ENCODE measurements at places on chromosomes 7 and 10.

- no peaks in the 10 kb centered on the region for H3K27me3 ChIP-seq
- H3K36me3 ChIP-seq = no peaks in the 10 kb centered on the region
- peaks cover 6% of the 10 kb centered on the region for H3K4me1 ChIP-seq
- H3K4me3 ChIP-seq = no peak overlapping the region
Observed at GRCh38 chr10:98383869-98384268, 31.1 kb downstream of the PYROXD2 start.

GRCh38 chr10:48442090-48442808 lies 135.8 kb downstream of the MAPK8 start:
- no peak overlapping the region for H3K27ac ChIP-seq
- H3K4me3 ChIP-seq = no peak overlapping the region
- H3K27me3 ChIP-seq = peaks cover 7% of the 10 kb centered on the region
- DNase-seq = no peak

DNA sequence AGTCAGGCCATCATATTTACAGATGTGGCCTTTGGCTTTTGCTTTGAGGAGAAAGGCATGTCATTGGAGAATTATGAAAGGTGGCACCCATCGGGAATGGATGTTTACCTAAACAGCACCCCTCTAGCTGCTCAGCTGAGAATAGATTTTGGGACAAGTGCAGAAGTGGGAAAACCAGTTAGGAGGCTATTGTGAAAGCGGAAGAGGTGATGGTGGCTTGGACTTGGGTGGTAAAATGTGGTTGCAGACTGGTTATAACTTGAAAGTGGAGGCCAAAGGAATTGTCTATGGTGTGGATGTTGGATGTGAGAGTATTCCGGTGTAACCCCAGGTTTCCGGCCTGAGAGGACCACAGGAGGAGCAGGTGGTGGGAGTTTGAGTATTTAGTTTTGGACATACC lies 5.2 kb upstream of the SLC12A9 start:
- no peaks in the 10 kb centered on the region for H3K27me3 ChIP-seq
- H3K4me3 ChIP-seq = no peak overlapping the region
- no peak overlapping the region for H3K27ac ChIP-seq
- peaks cover 8% of the 10 kb centered on the region for H3K4me1 ChIP-seq
- DNase-seq = no peak
- peaks cover 3% of the 10 kb centered on the region for H3K36me3 ChIP-seq

DNA sequence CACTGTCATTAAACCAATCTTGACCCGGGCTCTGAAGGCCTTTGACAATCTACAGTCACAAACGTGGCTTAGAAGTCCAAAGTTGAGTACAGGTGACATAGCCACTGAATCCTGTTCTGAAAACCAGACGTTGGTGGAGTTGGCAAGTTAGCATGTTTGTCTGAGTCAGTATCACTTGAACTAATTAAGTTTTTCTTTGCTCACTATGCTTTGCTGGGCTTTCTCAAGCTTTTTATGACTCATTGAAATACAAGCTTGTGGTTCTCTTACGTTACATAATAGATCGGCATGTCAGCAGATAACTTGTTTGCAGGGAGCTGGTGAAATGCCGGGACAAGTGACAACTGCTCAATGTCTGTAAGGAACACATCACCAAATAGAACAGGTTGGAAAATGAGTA lies 53.8 kb downstream of the ARL5B start:
- no peaks in the 10 kb centered on the region for H3K27me3 ChIP-seq
- no peak for DNase-seq
- no peak overlapping the region for H3K27ac ChIP-seq
- H3K4me3 ChIP-seq = no peak overlapping the region

GRCh38 chr7:109259151-109259550 lies 689.5 kb downstream of the DNAJB9 start:
- DNase-seq = no peak
- no peaks in the 10 kb centered on the region for H3K4me1 ChIP-seq
- H3K36me3 ChIP-seq = peaks cover 2% of the 10 kb centered on the region
- H3K27me3 ChIP-seq = no peaks in the 10 kb centered on the region

- no peaks in the 10 kb centered on the region for H3K36me3 ChIP-seq
- no peak overlapping the region for H3K4me3 ChIP-seq
- DNase-seq = no peak
- no peak overlapping the region for H3K27ac ChIP-seq
- no peaks in the 10 kb centered on the region for H3K4me1 ChIP-seq
Observed at GRCh38 chr10:11036424-11037011, 18.8 kb downstream of the CELF2 start.

DNA sequence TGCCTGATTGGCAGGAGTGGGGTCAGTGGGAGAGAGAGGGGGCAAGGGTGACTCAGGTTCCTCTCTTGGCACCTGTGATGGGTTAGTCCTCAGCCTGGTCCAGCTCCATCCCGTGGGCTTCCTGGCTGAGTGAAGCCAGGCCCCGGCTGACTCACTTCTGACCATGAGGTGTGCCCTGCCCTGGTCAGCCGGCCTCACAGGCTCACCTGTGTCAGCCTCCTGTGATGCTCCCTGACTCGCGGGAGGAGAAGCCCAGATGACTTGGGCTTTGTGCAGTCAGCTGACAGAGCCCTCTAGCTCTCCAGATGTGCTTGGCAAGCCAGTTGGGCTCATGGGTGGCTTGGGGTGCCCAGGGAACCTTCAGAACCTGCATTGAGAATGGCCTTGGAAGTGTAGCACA lies 16.0 kb upstream of the PPIF start:
- H3K36me3 ChIP-seq = peaks cover 2% of the 10 kb centered on the region
- H3K4me3 ChIP-seq = no peak overlapping the region
- H3K27me3 ChIP-seq = no peaks in the 10 kb centered on the region

DNA sequence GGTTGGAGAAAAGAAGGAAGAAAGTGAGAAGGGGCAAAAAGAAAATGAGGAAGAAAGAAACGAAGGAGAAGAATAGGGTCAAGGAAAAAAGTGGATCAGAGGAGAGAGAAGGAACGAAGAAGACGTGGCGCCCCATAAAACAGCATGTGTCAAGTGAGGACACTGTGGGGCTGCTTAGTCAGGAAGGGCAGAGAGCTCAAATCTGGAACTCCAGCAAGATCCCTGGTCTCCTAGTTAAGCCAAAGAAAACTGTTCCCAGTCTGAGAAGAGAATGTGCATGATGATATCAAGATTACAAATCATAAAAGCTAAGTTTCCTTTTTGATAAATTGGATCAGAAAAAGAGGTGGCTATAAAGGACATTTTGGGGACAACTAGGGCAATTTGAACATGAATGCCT lies 33.0 kb downstream of the CREB3L2 start:
- DNase-seq = no peak
- peaks cover 23% of the 10 kb centered on the region for H3K4me1 ChIP-seq
- H3K27me3 ChIP-seq = no peaks in the 10 kb centered on the region
- H3K4me3 ChIP-seq = no peak overlapping the region
- no peak overlapping the region for H3K27ac ChIP-seq

- H3K4me1 ChIP-seq = peaks cover 1% of the 10 kb centered on the region
- H3K27ac ChIP-seq = no peak overlapping the region
- H3K4me3 ChIP-seq = no peak overlapping the region
- H3K27me3 ChIP-seq = no peaks in the 10 kb centered on the region
- H3K36me3 ChIP-seq = peaks cover 2% of the 10 kb centered on the region
Observed at GRCh38 chr7:55081068-55081467, 62.3 kb downstream of the EGFR start.

GRCh38 chr7:66928388-66928787 lies 7.4 kb downstream of the TMEM248 start:
- peak overlapping the region; percentile 38 for H3K4me3 ChIP-seq
- no peak for DNase-seq
- peaks cover 18% of the 10 kb centered on the region for H3K36me3 ChIP-seq
- H3K27me3 ChIP-seq = no peaks in the 10 kb centered on the region
- peaks cover 58% of the 10 kb centered on the region for H3K4me1 ChIP-seq

DNA sequence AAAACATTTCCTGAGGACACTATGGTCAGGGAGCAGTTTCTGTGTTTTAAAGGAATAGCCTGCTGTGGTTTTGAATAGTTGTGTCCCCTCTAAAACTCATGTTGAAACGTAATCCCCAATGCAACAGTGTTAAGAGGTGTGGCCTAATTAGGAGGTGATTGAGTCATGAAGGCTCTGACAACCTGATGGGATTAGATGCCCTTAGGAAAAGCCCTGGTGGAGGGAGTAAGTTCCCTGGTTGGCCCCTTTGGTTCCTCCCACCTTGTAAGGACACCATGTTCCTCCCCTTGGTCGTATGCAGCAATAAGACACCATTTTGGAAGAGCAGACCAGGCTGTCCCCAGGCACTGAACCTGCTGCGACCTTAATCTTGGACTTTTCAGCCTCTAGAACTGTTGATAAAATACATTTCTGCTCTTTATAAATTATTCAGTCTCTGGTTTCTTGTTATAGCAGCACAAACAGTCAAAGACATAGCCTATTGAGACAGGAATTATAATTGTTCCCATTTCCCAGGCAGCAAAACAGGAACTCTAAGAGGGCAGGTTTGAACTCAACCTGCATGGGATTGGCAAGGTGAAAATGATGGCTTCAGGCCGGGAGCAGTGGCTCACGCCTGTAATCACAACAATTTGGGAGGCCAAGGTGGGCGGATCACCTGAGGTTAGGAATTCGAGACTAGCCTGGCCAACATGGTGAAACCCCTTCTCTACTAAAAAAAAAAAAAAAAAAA lies 20.5 kb upstream of the TNS3 start:
- no peak for DNase-seq
- H3K4me1 ChIP-seq = no peaks in the 10 kb centered on the region
- no peaks in the 10 kb centered on the region for H3K36me3 ChIP-seq
- no peak overlapping the region for H3K27ac ChIP-seq
- H3K27me3 ChIP-seq = peaks cover 6% of the 10 kb centered on the region
- no peak overlapping the region for H3K4me3 ChIP-seq

GRCh38 chr7:106316947-106317346 lies 32.2 kb upstream of the NAMPT start:
- no peaks in the 10 kb centered on the region for H3K4me1 ChIP-seq
- H3K27ac ChIP-seq = no peak overlapping the region
- peaks cover 75% of the 10 kb centered on the region for H3K27me3 ChIP-seq

- H3K27me3 ChIP-seq = no peaks in the 10 kb centered on the region
- no peak overlapping the region for H3K4me3 ChIP-seq
- H3K36me3 ChIP-seq = no peaks in the 10 kb centered on the region
- H3K4me1 ChIP-seq = no peaks in the 10 kb centered on the region
Observed at GRCh38 chr10:34049887-34050286, 715.4 kb upstream of the NRP1 start.

- DNase-seq = no peak
- no peak overlapping the region for H3K4me3 ChIP-seq
- H3K27ac ChIP-seq = no peak overlapping the region
- H3K4me1 ChIP-seq = no peaks in the 10 kb centered on the region
- H3K36me3 ChIP-seq = no peaks in the 10 kb centered on the region
Observed at GRCh38 chr7:80907141-80907601, 11.7 kb downstream of the SEMA3C start.

Measured in central memory CD8-positive, alpha-beta T cell (primary cell).